Non-pigmented ciliary epithelial cell (primary cell): ENCODE measurements at places on chromosomes 7 and 10.
A peak's percentile ranks its signal among the peaks of the same experiment; 100 is the strongest.

DNA sequence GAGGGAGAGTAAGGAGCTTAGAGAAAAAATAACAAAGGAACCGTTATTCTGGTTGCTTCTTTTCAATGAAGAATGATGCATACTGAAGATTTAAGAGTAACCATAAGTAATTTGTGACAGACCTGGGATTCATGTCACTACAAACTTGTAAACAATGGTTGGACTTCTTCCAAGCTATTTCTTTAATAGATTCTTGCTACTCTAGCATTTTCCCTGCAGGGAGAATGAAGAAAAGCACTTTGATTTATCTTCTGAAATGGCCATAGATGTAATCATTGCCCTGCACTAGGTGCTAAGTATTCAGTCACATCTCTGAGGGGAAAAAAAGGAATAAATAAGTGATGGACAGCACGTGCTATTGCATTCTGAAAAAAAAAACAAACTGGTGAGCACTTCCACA lies 606.6 kb upstream of the LRRN3 start:
- DNase-seq = no peak

DNA sequence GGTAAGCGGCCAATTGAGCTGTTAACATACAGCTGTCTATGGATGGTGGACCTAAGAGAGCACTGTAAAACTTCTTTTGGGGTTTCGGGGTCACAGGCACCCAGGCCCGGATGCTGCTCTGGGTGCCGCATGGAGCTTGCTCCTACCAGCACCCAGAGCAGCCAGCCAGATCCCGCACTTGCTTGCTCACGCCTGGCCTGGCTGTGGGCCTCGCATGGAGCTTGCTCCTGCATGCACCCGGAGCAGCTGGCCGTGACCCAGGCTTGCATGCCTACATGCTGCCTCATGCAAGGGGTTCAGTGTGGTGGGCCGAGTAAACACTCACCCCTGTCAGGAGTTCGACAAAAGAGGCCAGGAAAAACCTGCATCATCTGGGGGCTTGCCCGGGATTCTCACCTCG lies 896.9 kb downstream of the SORCS1 start:
- DNase-seq = no peak

- no peak for DNase-seq
These were observed 953.2 kb downstream of the CNTNAP2 start for GRCh38 chr7:147069771-147070170.

GRCh38 chr10:92181575-92181974 lies 109.3 kb downstream of the CPEB3 start:
- no peak for DNase-seq

- DNase-seq = peak; percentile 87
These were observed 318.5 kb downstream of the GPR158 start for GRCh38 chr10:25493122-25493893.

- no peak for DNase-seq
These were observed 141.9 kb upstream of the KLF14 start for GRCh38 chr7:130875901-130876300.

DNA sequence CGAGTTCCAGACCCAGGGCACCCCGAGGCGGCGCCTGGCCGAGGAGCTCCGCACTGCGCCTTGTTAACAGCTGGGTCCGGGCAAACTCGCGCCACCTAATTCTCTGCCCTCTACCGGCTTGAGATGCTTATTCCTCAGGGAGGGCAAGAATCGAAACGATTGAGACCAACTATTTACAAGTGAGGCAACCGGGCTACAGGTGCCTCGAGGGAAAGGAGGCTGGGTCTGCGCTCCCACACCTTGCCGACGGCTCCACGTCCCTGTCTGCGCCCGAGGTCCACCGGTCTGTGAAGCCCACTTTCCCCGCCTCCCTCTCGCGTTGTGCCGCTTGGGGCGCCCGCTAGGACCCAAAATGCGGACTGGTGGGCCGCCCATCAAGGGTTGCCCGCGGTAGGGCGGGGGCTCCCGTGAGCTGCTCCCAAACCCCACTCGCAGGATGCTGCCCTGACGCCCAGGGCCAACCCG lies 527 bp downstream of the AKR1B1 start:
- no peak for DNase-seq

GRCh38 chr7:82441669-82442478 lies 1.7 kb downstream of the CACNA2D1 start:
- no peak for DNase-seq

- no peak for DNase-seq
These were observed 60.6 kb upstream of the AUTS2 start for GRCh38 chr7:69537691-69538090.

- no peak for DNase-seq
These were observed 123.7 kb upstream of the ASAH2 start for GRCh38 chr10:50375051-50375452.

DNA sequence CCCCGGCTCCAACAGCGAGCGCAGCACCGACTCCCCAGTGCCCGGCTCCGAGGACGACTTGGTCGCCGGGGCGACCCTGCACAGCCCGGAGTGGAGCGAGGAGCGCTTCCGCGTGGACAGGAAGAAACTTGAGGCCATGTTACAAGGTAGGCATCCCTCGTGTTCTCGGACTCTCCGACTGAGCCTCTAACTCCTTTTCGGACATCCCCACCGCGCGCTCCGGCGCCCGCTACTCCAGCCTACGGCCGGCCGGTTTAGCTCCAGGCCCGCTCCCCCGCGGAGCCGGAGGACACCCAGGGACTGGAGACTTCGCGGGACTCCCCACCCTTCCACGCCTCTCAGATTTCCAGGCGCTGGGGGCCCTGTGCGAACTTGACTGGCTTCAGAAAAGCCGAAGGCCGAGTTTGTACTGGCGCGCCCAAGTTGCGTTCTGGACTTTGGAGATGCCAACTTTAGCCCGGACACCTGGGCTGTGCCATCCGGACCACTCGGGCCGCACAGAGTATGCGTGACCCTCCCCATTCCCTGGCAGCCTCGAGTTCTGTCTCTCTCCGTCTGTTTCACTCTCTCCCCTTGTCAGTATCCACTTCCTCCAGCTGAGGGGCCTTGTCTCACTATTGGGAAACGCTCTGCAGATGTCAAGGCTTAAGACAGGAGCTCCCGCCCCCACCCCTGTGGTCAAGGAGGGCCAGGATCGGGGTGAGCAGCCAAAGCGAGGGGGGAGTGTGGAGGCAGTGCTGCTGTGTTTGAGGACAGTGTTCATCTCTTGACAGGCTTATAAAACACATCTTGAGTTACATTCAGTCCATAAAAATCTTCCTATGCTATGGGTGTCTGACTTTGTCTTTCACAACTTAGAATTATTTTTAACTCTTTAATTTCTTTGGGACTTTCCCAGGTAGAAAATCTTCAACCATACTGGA lies 777 bp downstream of the BICC1 start:
- no peak for DNase-seq

DNA sequence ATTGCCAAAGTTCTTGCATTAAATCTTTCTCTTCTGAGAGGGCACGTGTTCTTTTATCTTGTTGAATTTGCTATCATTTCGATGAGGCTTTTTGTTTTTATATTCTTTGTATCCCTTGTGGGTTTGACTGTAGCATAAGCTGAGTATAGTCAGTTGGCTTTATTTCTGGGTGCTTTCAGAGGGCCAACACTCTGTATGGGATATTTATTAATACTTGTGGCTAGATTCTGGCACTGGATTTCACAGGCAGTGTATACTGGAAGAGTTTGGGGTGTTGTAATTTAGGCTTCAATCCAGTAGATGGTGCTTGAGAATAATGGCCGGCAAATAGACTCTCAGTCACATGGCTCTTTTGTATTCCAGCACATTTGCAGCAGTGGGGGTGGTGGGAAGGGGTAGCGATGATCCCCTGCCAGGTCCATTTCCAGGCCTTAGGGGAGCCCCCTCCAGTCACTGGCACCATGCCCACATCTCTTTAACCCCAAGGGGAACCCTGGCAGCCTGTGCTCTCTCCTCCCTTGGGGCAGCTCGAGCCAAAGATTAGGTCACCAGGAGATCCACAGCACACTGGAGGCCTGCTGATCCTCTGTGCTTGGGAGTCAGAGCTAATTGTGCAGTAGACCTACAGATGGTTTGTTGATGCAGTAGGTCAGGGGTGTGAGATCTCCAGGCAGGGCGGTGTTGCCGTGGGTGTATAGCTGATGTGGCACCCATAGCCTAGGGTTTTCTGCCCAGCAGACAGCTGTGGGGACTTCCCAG lies 81.8 kb downstream of the PTPN20 start:
- peak; percentile 23 for DNase-seq

GRCh38 chr10:12509794-12510100 lies 160.4 kb downstream of the CAMK1D start:
- no peak for DNase-seq

DNA sequence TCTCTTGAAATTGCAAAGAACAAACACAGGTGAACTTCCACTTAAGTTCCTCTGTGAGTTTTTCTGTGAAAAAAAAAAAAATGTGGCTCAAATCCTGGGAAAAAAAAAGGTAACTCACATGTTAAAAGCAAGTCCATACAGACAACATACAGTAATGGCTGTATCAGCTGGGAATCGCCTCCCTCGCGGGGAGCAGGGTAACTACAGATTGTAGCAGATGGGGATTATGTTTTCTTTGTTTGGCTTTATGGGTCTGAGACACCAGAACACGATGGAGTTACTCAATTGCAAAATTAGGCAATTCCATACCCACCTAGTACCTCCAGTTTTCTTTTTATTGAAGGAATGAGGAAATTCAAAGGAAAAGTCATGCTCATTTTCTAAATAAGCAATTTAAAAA lies 42.3 kb downstream of the FEZF1 start:
- no peak for DNase-seq

- DNase-seq = no peak
These were observed 11.6 kb upstream of the PALD1 start for GRCh38 chr10:70466951-70467350.

- DNase-seq = no peak
These were observed 647 bp upstream of the NACAD start for GRCh38 chr7:45089341-45089891.

DNA sequence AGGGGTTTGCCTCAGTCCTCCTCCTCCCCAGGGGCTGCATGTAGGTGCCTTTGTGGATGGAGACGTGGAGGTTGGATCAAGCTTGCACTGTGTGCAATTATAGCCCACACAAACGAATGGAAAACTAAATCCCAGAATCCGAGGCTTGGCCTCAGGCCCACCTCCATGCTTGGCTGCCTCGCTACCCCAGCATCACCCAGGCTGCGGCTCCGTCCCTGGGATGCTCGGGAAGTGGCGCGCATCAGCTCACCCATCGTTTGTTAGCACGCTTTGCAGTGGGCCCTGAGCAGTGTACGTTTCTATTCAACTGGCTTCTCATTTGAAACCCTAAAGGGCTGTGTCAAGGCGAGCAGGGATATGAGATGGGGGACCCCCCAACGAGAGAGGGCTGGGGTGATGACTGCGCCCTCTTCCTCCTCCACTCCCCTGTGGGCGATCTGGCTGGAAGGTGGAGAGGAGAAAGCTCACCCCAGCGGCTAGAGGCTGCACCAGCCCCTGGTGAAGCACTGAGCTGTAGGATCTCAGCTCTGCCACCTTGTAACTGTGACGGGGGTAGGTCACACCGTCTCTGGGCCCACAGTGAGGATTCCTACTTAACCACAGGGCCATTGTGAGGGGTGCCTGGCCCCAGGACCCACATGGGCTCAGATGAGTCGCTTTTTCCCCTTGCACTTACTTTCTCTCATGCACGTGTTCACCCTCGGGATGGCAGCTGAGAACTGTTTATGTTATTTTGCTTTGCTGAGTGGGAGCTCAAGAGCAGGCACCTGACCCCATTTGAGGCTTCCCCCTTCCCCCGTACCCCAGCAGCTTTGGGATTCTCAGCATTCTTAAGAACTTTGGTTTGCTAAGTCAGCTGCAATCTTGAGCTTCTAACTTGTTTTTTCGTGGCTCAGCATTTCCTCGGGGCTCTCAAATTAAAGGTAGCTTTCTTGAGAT lies 12.7 kb upstream of the BTBD16 start:
- DNase-seq = no peak

- DNase-seq = peak; percentile 81
These were observed 255.7 kb downstream of the TNS3 start for GRCh38 chr7:47326220-47326619.

- peak; percentile 83 for DNase-seq
These were observed 8.1 kb upstream of the OLAH start for GRCh38 chr10:15035385-15036301.

GRCh38 chr10:88642209-88642608 lies 22.0 kb upstream of the LIPF start:
- DNase-seq = no peak

GRCh38 chr7:18754766-18755165 lies 259.2 kb downstream of the HDAC9 start:
- no peak for DNase-seq

DNA sequence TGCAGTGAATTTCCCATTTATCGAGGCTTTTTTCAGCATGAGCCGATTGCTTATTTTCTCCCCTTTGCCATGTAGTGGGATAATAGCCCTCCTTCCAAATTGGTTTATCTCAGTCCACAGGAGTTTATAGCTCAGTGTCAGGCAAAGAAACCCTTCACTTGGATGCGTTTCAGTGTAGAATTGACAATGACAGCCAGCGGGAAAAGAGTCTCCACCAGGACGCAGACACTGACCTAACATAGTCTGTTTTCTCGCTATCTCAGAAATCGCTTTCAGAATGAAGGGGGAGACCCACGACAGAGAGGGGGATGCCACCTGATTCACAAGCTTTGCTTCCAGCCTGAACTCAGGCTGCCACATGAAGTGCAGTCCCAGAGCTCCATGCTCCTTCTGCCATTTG lies 43.5 kb upstream of the TCERG1L start:
- DNase-seq = no peak

GRCh38 chr7:45978010-45978681 lies 57.1 kb upstream of the IGFBP3 start:
- DNase-seq = peak; percentile 95

DNA sequence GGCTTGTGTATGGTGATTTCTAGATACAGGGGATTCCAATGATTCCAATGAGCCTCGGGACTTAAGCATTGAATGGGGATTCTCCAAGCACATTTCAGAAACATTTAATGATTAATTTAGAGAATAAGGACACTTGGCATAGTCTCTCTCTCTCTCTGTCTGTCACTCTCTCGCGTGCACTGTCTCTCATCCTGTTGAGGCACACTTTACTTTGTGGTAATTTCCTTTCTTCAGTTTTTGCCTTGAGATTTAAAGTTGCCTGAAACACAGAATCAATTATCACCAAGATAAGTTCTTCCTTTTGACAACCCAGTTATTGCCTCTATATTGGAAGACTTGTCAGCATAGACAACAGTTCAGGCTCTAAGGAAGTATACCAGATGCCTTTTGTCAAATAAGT lies 131.6 kb downstream of the ARID5B start:
- DNase-seq = no peak

GRCh38 chr7:128113839-128114238 lies 82.6 kb upstream of the LRRC4 start:
- DNase-seq = no peak

DNA sequence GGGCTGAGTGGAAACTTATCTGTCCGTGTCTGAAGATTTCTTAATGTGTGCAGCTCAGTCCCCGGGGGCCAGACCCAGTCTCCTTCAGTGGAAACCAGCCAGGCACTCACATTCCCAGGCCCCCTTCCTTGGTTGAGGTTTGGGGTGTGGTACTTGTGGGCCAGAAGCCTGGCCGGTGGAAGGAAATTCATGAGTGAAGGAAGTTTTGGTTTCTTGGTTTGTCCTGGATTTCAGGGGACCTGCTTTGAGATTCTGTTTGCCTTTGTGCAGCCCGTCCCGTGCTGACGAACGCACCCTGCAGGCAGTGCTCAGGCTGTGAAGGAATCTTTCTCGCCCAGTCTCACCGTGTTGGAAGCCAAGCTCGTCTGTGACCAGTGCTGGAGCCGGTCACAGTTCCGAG lies 2.9 kb downstream of the INPP5A start:
- DNase-seq = no peak
